ENCODE measurements at places on chromosomes 6 and 20.

GRCh38 chr6:25027221-25027916 is 91.6 kb upstream of the RIPOR2 start:
- peak; percentile 71 for DNase-seq

- DNase-seq, result peak; percentile 27
These were observed 604 bp upstream of the RAB5IF start for GRCh38 chr20:36604952-36605398.

DNA sequence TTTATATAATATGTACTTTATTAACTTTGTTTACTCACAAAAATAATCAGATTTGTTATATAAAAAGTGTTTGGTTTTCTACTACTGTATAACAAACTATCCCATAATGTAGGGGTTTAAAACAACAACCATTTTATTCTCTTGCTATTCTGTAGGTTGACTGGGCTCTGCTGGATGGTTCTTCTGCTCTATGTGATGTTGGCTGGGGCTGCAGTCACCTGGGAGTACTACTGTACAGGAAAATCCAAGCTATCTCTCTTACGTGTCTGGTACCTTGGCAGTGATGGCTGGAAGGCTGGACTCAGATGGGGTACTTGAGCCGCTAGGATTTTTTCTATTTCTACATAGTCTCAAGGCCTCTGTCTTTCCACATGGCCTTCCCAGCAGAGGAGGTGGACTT is 44.0 kb upstream of the UBR2 start:
- no peak for DNase-seq

DNA sequence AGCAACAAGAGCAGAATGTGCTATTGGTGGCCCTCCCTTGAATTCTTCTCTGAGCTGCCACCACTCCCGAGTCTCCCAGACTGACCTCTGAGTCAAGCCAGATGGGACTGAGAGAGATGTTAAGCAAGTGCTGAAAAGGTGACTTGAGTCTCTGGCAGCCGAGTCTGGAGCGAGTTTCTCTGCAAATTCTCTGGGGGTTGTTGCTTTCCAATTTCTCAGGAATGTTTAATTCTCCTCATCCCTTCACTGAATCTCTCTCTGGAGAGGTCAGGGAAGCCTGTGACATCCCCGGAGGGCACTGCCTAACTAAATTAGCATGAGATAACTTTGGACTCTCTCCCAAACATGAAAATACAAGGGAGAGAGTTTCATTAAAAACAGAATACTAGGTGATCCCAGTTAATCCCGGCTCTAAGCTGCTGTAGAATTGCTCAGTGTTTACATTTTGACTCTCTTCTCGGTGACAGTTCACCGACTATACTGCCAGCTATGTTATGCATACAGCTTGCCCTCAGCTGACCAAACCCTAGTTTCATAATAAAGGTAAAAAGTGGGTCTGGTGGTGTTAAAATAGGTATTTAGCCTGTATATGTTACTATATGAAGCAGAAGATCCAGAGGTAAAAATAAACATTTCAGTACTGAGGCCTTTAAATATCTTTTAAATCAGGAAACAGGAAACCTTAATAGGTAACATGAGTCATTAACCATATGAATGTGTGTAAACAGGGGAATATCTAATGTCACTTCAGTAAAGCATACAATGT is 157.9 kb downstream of the FOXC1 start:
- no peak for DNase-seq

DNA sequence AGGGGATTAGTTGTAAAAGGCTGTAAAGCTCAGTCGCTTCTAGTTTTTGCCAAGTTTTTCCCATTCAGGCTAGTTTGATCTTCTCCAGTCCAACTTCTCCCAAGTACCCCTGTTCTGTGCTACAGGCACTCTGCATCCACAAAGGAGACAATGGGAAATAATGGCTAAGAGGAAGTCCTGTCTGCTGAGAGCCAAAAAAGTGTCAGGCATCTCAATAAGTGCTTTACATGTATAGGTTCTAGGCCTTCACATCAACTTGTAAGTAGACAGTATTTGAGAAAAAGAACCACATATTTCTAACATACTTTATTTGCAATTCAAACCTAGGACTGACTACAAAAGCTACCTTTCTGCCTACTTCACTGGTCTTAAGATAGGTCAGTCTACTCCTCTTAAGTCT is 4.9 kb downstream of the HTR1B start:
- DNase-seq, result no peak

All from CD8-positive, alpha-beta T cell (primary cell).